MG63 (cell line): ENCODE measurements at places on chromosomes 6 and 20. TPM values are rescaled to one million over a fixed set of nuclear protein-coding genes. Genes with fewer than 3 reads are reported as not detected.
A peak's percentile ranks its signal among the peaks of the same experiment; 100 is the strongest.

NT5E gene
- total RNA-seq, result 40.8 and 60.9 TPM in 2 replicates

SCGN gene
- not detected in 2 replicates for total RNA-seq

RBM12 gene
- total RNA-seq, result 42.9 and 54.6 TPM in 2 replicates

POU5F1 gene
- 1.3 and 4.3 TPM in 2 replicates for total RNA-seq

PI3 gene
- total RNA-seq, result not detected in 2 replicates

GRCh38 chr20:19815553-19815991 is 57.5 kb downstream of the RIN2 start:
- peak; percentile 76 for DNase-seq

- no peak for DNase-seq
Measured at GRCh38 chr6:6861995-6862394, 245.8 kb upstream of the RREB1 start.

DNA sequence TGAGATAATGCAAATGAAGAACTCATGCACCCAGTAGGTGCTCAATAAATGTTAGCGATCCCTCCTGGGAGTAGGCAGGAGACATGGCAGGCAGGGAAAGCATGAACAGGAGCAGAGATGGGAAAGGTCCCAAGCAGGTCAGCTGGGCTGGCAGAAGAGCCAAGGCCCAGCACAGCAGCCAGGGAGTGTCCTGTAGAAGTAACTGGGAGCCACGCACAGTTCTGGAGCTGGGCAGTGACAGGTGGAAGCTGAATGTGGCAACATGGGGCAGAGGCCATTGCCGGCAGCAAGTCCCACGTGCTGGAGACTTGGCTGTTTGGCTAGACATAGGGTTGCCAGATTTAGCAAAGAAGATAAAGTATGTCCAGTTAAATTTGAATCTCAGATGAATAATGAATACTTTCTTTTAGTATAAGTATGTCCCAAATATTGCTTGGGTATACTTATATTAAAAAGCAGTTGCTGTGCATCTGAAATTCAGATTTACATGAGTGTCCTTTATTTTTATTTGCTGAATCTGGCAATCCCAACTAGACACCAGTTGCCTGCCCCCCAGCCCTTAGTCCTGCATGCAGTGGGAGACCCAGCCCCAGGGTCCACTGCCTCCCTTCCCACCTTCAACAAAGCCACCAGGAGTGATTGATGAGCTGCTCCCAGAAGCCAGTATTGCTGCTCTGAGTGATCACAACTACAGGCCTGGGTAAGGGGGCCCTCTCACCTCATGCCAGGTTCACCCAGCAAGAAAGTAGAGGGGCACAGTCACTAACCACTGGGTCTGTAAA is 3.7 kb upstream of the LPIN3 start:
- DNase-seq, result no peak

GRCh38 chr6:110387986-110388385 is 27.4 kb downstream of the DDO start:
- no peak for DNase-seq

DNA sequence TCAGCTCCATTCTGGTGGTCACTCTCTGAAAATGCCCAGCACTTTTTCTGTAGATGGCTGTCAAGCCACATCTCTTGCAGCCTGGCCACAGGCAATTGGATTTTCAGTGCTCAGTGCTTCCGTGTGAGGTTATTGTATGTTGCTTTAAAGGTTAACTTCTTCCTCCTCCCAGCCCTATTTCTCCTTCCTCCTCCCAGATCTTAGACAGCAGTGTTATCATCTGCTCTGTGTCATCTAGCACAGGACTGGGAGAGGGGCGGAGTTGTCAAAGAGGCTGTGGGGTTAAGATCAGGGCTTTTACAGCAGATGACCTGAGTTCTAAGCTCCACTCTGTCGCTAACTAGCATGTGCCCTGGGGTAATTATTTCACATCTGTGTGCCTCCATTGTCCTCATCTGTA is 129.0 kb downstream of the PHACTR3 start:
- DNase-seq, result no peak

- no peak for DNase-seq
Measured at GRCh38 chr6:14217728-14218518, 100.4 kb downstream of the CD83 start.
